ENCODE measurements at places on chromosomes 1 and 21. TPM values are rescaled to one million over a fixed set of nuclear protein-coding genes. Genes with fewer than 3 reads are reported as not detected.

GRCh38 chr1:164064501-164064900, 494.5 kb upstream of the PBX1 start:
- no peak for DNase-seq

TP73 gene
- total RNA-seq = not detected

- DNase-seq = no peak
Observed at GRCh38 chr1:234143681-234144080, 229.6 kb upstream of the COA6 start.

DNA sequence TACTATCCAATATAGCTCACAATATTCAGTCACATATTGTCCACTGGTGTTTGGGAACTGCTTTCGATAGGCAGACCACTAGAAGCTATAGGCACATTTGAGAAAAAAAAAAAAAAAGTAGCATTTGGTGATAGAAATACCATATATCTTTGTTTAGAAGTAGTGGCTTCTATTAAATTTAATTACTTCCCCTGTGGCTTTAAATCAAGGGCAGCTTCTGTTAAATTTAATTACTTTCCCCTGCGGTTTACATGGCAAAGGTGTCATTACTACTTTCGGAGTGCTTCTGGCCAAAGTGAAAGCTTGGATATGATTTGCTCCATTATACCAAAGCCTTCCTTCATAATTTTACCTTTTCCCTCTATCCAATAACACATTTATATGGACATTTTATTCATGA, 229.9 kb downstream of the TTLL7 start:
- DNase-seq = no peak

MSH4 gene
- not detected for total RNA-seq

- DNase-seq = no peak
Observed at GRCh38 chr1:186454981-186455380, 5.9 kb downstream of the PDC start.

FLG2 gene
- total RNA-seq = not detected

RHD gene
- not detected for total RNA-seq

FMOD gene
- total RNA-seq = 19.4 TPM

CD1B gene
- not detected for total RNA-seq

- no peak for DNase-seq
Observed at GRCh38 chr1:232033285-232033684, 406.7 kb downstream of the DISC1 start.

DNA sequence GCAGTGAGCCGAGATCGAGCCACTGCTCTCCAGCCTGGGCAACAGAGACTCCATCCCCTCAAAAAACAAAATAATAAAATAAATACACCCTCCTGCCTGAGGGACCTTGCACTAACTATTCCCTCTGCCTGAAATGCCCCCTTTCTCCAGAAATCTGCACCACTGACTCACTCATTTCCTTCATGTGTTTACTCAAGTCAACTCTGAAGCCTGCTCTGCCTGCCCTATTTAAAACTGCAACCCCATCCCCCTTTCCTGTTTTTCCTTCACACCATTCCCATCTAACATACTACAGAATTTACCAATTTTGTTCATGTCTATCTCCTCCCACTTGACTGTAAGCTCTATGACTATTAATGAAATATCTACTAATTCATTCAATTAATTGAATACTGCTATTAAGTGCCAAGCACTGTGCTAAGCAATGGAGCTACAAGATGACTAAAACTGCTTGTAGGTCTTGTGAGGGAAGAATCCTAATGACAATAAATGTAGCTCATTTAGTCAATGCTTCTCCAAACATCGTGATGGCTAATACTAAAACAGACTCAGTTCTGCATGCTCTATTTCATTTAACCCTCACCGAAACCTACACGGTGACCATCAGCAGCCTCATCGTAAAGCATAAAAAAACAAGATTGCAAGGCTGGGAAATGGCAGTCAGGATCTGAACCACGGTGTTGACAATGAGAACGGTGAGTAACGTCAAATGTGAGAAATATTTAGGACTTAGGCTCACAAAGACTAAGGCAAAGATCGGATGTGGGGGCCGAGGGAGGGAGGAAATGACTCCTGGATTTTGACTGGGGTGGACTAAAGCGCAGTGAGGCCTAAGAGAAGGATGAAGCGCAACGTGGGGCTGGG, 749 bp upstream of the TMEM39B start:
- DNase-seq = no peak

GRCh38 chr1:218811497-218811896, 362.2 kb upstream of the LYPLAL1 start:
- no peak for DNase-seq

- no peak for DNase-seq
Observed at GRCh38 chr1:109827466-109827865, 63.7 kb upstream of the EPS8L3 start.

DNA sequence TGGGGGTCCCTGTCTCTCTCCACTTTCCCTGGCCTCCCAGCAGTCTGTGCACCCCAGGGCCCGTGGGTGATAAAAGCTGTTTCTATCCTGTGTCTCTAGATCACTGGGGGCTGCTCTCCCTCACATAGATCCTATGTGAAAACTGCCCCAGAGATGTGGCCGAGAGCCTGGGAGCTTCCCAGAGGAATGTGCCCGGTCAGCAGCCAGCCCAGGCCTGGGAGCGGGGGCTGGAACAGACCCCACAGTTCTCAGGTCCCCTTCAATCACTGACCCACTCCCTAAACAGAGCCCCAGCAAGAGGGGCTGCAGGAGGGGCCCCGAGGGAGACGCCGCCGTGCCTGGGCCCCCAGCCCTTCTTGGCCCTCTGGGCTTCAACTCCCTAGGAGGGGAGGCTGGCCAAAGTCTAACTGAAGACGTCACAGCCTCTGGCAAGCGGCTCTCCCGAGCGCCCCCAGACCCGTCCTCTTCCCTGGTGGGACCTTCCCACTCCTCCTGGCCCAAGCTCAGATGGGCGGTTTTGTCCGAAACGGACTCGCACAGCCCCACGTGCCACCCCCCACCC, 403 bp downstream of the MXRA8 start:
- no peak for DNase-seq

GRCh38 chr1:110361856-110362255, 22.7 kb downstream of the RBM15 start:
- DNase-seq = no peak

DNA sequence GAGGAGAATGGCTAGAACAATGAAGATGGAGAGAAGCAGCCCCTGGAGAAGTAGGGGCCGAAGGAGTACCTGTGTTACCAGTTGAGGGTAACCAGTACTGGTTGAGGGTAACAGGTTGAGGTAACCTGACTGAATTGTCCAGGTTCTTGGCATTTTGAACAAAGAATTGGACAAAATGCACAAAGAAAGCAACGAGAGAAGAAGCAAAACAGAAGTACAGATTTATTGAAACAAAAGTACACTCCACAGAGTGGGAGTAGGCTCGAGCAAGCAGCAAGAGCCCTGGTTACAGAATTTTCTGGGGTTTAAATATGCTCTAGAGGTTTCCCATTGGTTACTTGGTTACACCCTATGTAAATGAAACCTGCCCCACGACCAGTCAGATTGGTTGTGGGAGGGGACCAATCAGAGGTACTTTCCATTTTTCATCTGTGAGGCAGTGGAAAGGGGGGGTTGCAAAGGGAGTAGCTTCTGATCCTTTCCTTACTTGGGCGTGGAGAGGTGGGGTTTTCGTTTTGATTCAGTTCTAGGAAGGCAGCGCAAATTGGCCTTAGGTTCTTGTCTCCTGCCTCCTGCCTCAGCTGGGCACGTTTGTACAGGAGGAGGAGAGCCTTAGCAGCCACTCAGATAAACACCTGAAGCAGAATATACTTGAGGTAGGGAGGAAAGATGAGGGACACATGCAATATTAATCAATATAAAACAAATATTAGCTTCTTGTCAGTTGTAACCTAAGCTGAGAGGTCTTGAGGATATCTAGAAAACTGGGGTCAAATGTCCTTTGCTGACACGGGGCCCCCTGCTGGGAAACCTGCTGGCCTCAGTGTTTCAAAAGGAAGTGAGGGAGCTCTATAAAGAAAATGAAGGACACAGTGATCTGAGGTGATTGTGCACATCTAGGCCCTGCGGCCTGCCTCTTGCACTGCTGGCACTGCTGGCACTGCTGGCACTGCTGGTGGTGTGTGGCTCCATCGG, 14.3 kb upstream of the LSM10 start:
- no peak for DNase-seq

All from transverse colon (tissue), 4 donors.